ENCODE measurements at places on chromosomes 2 and 18. TPM values are rescaled to one million over a fixed set of nuclear protein-coding genes. Genes with fewer than 3 reads are reported as not detected.

The CERKL gene
- total RNA-seq = 5.0 TPM

The TUBA4A gene
- 49.5 TPM for total RNA-seq

The IL36A gene
- not detected for total RNA-seq

The EFEMP1 gene
- 19.0 TPM for total RNA-seq

The GALR1 gene
- total RNA-seq = not detected

The KCNIP3 gene
- 11.4 TPM for total RNA-seq

The UGT1A10 gene
- total RNA-seq = 168 TPM

The HRH4 gene
- not detected for total RNA-seq

The DNAJC10 gene
- total RNA-seq = 22.9 TPM

The POLE4 gene
- 24.9 TPM for total RNA-seq

The ARHGAP25 gene
- 4.9 TPM for total RNA-seq

The LIMS3 gene
- total RNA-seq = 1.1 TPM

The DNAJC5G gene
- not detected for total RNA-seq

The VSNL1 gene
- not detected for total RNA-seq

The REL gene
- 11.7 TPM for total RNA-seq

The AUP1 gene
- 183 TPM for total RNA-seq

The OSR1 gene
- total RNA-seq = 9.0 TPM

The LAMA1 gene
- not detected for total RNA-seq

The PGAP1 gene
- total RNA-seq = 27.9 TPM

The REV1 gene
- total RNA-seq = 86.6 TPM

The PJVK gene
- 1.7 TPM for total RNA-seq

The RAB27B gene
- 2.5 TPM for total RNA-seq

The MEP1B gene
- 1,014 TPM for total RNA-seq

The CD226 gene
- total RNA-seq = 0.66 TPM

The ABCB11 gene
- total RNA-seq = 0.18 TPM

The MC5R gene
- not detected for total RNA-seq

The MGAT4A gene
- 243 TPM for total RNA-seq

The SH2D6 gene
- 13.5 TPM for total RNA-seq

The TBR1 gene
- total RNA-seq = not detected

The MYL1 gene
- total RNA-seq = not detected

The LRRTM4 gene
- not detected for total RNA-seq

The MROH2A gene
- total RNA-seq = not detected

The DOK6 gene
- 0.13 TPM for total RNA-seq

The ANTXR1 gene
- 5.4 TPM for total RNA-seq

The TMEM247 gene
- total RNA-seq = not detected

The TMEFF2 gene
- total RNA-seq = 0.35 TPM

The SOX11 gene
- total RNA-seq = not detected

The PPM1B gene
- total RNA-seq = 51.6 TPM

The MYO5B gene
- 208 TPM for total RNA-seq

The ACKR3 gene
- 49.5 TPM for total RNA-seq

The IL1B gene
- 0.53 TPM for total RNA-seq

The TTN gene
- total RNA-seq = 10.2 TPM

The SIGLEC15 gene
- total RNA-seq = not detected

The ELOA2 gene
- total RNA-seq = not detected

The ZDBF2 gene
- total RNA-seq = 12.4 TPM

The NPHP1 gene
- 20.6 TPM for total RNA-seq

The RAMP1 gene
- 11.6 TPM for total RNA-seq

All from Peyer's patch (tissue), 4 donors.